ENCODE measurements at places on chromosomes 3 and 15. TPM values are rescaled to one million over a fixed set of nuclear protein-coding genes. Genes with fewer than 3 reads are reported as not detected.

- no peak for DNase-seq
- no peak overlapping the region for H3K27ac ChIP-seq
- H3K4me1 ChIP-seq = no peaks in the 10 kb centered on the region
- no peaks in the 10 kb centered on the region for H3K27me3 ChIP-seq
- H3K36me3 ChIP-seq = peaks cover 7% of the 10 kb centered on the region
- H3K4me3 ChIP-seq = no peak overlapping the region
Observed at GRCh38 chr15:43463507-43463906, 29.4 kb downstream of the TP53BP1 start.

- H3K27ac ChIP-seq = peak overlapping the region; percentile 60
- no peak for DNase-seq
- no peaks in the 10 kb centered on the region for H3K36me3 ChIP-seq
- H3K27me3 ChIP-seq = no peaks in the 10 kb centered on the region
Observed at GRCh38 chr3:11583235-11583634, 60.5 kb downstream of the VGLL4 start.

- H3K4me3 ChIP-seq = no peak overlapping the region
- no peaks in the 10 kb centered on the region for H3K27me3 ChIP-seq
- DNase-seq = no peak
- no peaks in the 10 kb centered on the region for H3K36me3 ChIP-seq
- H3K4me1 ChIP-seq = no peaks in the 10 kb centered on the region
- no peak overlapping the region for H3K27ac ChIP-seq
Observed at GRCh38 chr3:46902188-46902631, 24.7 kb downstream of the PTH1R start.

DNA sequence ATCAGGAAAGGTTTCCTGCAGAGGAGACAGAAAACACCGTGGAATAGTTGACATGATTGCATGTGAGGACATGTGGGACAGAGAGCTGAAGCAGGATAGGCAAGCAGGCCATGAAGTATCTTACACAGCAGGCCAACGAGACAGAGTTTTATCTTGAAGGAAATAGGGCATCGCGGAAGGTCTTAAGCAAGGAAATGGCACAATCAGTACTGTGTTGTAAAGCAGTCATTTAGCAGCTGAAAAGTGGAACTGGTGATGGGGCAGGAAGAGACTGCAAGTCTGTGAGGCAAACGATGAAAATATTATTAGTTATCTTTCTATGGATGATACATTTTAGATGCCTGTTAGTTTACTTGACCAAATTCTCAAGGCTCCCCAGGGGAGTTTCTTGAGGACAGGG lies 535.1 kb downstream of the SOX2 start:
- H3K27ac ChIP-seq = no peak overlapping the region
- H3K4me1 ChIP-seq = no peaks in the 10 kb centered on the region
- DNase-seq = no peak
- H3K36me3 ChIP-seq = no peaks in the 10 kb centered on the region
- no peak overlapping the region for H3K4me3 ChIP-seq

DNA sequence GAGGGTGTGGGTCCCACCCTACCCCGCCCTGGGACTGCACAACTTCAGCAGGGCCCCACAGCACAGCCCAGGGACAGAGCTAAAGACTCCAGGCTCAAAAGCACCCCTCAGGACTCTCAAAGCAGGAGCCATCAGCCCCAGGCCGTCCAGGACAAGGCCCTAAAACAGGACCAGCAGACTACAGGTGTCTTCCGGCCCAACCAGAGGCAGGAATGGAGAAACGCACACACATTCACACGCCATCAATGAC lies 26.1 kb downstream of the ATRIP start:
- no peak for DNase-seq
- H3K27ac ChIP-seq = peak overlapping the region; percentile 99
- no peaks in the 10 kb centered on the region for H3K27me3 ChIP-seq
- no peaks in the 10 kb centered on the region for H3K36me3 ChIP-seq
- H3K4me1 ChIP-seq = peaks cover 8% of the 10 kb centered on the region

- no peaks in the 10 kb centered on the region for H3K36me3 ChIP-seq
- peak overlapping the region; percentile 40 for H3K27ac ChIP-seq
- no peak overlapping the region for H3K4me3 ChIP-seq
- no peaks in the 10 kb centered on the region for H3K27me3 ChIP-seq
- no peak for DNase-seq
Observed at GRCh38 chr3:184344579-184345316, 7.3 kb downstream of the FAM131A start.

- DNase-seq = no peak
- H3K27me3 ChIP-seq = no peaks in the 10 kb centered on the region
- H3K27ac ChIP-seq = no peak overlapping the region
- H3K4me3 ChIP-seq = no peak overlapping the region
- H3K4me1 ChIP-seq = no peaks in the 10 kb centered on the region
Observed at GRCh38 chr15:49088996-49089395, 42.8 kb upstream of the SECISBP2L start.

The ISLR2 gene
- not detected for total RNA-seq

Data from breast epithelium (tissue), 4 donors.